Activated CD4-positive, alpha-beta T cell treated with anti-CD3 and anti-CD28 coated beads, Interleukin-2, amount 50 U/mL, for 4 hours (primary cell): ENCODE measurements at places on chromosomes 16 and 17.

- no peak for DNase-seq
These were observed 115.1 kb upstream of the SDK2 start for GRCh38 chr17:73759324-73759723.

- no peak for DNase-seq
These were observed 2.7 kb upstream of the FASN start for GRCh38 chr17:82100502-82101298.

DNA sequence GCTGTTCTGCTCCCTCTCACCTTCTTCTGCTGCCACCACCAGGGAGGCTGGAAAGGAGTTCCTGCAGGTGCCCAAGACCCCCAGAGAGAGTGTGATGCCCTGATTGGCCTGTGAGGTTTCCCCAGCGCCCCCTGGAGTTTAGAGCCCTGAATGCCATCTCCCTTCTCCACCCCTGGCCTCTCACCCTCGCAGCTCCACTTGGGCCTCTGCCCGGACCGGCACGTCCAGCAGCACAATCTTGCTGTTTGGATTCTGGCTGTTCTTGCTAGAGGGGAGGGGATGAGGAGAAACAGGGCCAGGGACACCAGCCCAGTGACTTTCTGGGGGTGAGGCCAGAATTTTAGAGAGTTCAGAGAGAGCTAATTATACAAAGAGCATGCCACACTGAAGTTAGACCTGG lies 12.5 kb upstream of the FAM171A2 start:
- DNase-seq: no peak

GRCh38 chr16:60741810-60742209 lies 1294.4 kb downstream of the CDH8 start:
- DNase-seq: no peak

DNA sequence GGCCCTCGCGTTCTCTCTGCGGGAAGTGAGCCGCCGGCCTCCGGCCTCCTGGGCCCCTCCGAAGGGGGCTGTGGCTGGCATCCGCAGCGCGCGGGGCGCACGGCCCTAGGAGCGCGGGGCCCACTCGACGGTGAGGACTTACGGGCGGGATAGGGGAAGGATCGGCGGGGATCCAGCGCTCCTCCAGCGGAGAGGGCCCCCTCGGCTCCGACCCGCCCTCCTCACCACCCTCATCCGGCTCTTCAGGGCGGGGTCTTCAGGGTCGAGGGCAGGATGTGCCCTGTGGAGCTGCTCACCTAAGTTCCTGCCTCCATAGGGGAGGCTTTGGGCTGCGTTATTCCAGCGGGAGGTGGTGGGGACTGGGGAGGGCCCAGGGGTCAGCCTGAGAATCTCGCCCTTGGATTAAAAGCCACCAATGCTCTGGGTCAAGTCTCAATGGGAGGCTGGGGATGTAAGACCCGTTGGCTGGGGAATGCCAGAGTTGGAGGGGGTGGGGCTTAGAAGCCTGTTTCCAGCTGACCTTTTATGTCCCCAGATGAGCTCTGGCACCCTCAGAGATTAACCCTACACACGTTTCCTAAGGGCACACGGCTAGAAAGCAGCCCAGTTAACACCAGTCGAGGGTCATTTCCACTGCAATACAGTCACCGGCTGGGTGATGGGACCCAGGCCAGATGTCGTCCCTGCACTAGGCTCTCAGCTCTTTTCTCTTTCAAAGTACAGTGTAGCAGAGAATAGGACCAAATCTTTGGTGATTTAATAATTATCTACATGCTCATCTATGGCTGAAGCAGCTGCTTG lies 13.4 kb downstream of the TBX2 start:
- no peak for DNase-seq

GRCh38 chr17:50117202-50118051 lies 12.5 kb downstream of the SAMD14 start:
- DNase-seq: peak; percentile 52
